ENCODE measurements at places on chromosomes 5 and 9.

- peak; percentile 88 for DNase-seq
Observed at GRCh38 chr5:23208959-23209431, 298.4 kb upstream of the PRDM9 start.

DNA sequence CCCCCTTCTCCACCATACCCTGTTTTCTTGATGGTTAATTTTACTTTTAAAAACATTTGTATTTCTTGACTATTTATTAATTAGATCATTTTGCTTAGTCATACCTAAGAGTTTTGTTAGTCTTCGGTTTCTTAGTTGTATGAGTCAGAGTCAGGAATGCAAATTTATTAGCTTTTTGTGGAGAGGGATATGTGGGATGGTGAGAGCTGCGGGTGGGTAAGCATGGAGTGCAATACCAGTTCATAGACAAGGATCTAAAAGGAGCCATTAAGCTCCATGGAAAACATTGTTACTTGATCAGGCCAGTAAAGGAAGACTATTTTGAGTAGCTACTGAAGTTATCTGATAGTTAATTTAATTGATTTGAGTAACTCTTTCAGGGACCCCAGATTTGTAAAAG is 77.5 kb downstream of the ZSWIM6 start:
- DNase-seq, result no peak

- DNase-seq, result no peak
Observed at GRCh38 chr5:143397302-143398052, 6.0 kb downstream of the NR3C1 start.

DNA sequence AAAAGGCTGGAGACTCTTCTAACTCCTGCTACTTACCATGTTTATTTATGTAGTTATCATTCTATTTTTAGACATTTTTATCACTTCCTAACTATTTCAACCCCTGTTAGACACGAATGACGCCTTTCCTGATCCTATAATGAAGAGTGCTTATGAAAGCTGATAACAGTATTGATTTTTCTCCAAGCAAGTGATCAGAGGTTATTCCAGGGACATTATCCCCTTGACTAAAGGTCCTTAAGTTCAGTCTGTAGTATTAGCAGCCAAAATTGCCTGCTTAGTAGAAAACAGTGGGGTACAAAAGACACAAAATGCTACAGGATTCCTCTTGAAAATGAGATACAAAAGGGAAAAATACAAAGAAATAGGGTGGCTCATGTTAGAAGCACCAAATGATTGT is 235.6 kb downstream of the DNAH5 start:
- no peak for DNase-seq

DNA sequence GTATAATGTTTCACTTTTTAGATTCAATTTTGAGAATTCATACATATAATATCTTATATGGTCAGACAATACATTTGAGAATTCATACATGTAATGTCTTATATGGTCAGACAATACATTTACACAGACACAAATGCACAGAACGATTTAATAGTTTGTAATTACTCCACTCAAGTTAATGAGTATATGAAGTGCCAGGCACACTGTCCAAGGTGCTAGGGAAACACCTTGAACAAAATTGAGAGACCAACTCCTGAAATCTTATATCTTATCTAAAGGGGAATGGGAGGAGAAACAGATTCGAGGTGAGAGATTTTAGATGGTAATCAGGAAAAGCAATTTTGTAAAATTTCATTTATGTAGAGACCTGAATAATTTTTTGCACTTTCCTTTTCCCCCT is 994.7 kb downstream of the CDH12 start:
- DNase-seq, result no peak

GRCh38 chr5:132859889-132860437 is 6.3 kb downstream of the GDF9 start:
- no peak for DNase-seq

GRCh38 chr5:149134778-149135500 is 6.4 kb upstream of the ABLIM3 start:
- no peak for DNase-seq

DNA sequence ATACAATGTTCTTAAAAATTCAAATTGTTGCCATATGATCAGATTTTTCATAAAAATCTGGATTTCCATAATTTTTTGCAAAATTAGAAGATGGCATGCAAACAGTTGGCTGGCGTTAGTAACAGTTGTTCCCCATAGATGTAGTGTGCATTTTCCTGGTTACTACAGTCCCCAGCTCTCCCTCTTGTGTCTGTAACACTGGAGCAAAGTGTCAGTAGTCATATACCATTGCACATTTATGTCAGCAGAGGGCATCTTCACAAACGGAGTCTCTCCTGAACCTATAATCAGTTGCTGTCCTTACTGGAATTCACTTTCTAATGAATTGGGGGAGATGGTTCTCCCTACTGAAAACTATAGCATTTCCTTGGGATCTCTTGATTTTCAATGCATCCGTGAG is 44.7 kb upstream of the DMAC1 start:
- no peak for DNase-seq

DNA sequence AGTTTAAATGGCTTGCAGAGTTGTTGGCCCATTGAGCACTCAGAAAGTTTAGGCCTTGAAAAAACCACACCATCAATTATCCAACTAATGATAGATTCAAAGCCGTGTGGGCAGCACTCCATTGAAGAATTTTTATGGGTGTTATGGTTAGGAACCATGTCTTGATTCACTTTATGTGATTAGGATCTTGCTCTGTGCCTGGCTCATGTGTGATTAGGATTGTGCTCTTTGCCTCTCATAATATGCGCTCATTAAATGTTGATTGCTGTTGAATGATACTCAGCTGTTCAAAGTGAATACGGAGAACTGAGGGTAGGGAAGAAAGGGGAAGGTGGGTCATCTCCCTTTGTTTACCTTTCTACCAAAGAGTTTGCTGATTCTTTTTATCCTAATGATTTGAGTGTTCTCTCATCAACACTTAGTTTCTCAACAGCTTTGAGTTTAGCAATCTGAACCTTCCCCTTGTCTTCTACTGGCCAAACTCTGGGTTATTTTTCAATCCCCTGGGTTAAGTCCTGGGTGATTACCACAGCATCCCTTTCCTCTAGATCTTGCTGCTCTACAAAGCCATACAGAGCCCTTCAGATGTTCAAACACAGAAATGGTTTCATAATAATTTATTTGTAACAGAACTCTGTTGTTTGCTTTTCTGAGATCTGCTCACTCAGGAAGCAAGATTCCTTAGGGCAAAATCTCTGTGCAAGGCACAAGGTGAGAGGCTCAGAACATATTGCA is 668.8 kb upstream of the RGMB start:
- no peak for DNase-seq

GRCh38 chr5:140545606-140546005 is 1.9 kb upstream of the EIF4EBP3 start:
- DNase-seq, result no peak

- DNase-seq, result no peak
Observed at GRCh38 chr9:95533996-95534680, 17.4 kb upstream of the PTCH1 start.

DNA sequence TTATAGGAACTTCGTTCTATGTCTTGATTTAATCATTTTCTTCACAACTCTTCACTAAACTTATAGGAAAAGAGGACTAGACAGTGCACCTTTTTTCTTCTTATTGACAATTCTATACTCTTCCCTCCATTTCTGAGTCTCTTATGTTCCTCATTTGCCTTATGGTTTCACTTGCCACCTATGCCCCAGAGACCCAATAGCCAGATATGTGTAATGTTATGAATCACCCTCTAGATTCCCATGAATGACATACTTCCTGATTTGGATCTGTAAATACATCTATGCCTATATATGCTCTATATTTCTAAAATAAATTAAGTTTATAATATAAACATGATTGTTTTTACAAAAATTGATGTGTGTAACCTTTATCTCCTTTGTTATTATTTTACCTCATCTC is 514.1 kb upstream of the MEF2C start:
- no peak for DNase-seq

DNA sequence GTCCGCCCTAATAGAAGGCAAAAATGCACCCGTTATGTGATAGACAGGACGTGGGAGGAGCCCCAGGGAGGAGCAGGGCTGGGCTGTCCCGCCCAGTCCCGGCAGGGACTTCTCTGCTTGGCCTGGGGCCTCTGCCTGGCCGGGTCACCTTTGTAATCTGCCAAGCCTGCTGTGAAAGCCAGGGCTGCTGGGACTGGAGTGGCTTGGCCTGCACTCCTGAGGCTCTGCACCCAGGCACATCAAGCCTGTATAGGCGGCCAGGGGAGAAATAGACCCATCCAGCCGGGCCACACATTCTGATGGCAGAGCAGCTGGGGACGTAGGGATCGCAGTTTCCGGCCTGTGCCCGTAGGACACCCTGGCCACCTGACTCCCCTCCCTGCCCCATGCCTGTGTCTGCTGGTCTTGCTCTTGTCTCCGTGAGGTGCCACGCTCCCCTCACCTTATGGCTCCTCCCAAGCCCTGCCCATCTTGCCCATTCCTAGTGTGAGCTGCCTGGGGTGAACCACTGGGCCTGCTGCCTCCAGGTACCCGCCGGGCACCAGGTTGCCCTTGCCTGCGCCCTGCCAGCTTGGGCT is 28.1 kb downstream of the DYNC2I2 start:
- DNase-seq, result no peak

DNA sequence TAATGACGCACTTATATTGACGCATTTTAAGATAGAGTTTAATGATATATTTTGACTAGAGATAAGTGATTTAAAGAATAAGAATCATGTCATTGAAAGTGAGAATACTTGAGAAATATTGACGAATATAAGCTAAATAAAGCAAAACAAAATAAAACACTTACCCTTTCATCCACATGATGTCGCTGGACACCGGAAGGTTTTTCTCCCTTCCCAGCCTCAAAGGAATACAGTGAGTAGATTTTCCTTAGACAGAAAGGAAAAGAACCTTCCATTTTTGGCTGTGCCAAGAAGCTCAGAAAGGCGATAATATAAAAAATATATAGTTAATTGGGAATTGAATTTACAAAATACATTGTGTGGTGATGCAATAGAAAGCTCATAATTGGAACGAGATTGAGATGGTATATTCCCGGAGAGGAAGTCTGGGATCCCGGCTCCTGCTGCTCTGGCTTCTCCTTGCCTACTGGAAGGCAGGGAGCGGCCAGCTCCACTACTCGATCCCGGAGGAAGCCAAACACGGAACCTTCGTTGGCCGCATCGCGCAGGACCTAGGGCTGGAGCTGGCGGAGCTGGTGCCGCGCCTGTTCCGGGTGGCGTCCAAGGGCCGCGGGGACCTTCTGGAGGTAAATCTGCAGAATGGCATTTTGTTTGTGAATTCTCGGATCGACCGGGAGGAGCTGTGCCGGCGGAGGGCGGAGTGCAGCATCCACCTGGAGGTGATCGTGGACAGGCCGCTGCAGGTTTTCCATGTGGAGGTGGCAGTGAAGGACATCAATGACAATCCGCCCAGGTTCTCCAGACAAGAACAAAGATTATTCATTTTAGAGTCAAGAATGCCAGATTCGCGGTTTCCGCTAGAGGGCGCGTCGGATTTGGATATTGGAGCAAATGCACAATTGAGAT is at the start of gene PCDHA5:
Gene PCDHA5 (plus strand): TSS at position 239 of the 906 bp plus-strand sequence.
- no peak for DNase-seq

DNA sequence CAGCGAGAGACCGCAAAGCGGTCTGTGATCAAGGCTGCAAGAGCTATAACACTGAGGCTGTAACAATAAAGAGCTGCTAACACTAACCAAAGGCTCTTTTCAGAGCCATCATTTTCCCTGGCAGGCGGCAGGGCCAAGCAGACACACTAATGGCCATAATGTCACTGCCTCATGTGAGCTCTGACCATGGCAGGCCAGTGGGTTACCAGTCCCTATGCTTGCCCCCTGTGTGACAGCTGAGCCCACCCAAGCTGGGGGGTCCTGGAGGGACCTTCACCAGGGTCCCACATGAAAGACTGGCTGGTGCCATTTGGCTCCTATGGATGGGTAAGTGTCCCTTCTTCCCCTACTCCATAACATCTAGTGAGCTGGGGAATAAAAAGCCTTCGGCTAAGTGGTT is 29.6 kb upstream of the TESK1 start:
- no peak for DNase-seq

- DNase-seq, result no peak
Observed at GRCh38 chr5:67680099-67680498, 483.5 kb upstream of the CD180 start.

DNA sequence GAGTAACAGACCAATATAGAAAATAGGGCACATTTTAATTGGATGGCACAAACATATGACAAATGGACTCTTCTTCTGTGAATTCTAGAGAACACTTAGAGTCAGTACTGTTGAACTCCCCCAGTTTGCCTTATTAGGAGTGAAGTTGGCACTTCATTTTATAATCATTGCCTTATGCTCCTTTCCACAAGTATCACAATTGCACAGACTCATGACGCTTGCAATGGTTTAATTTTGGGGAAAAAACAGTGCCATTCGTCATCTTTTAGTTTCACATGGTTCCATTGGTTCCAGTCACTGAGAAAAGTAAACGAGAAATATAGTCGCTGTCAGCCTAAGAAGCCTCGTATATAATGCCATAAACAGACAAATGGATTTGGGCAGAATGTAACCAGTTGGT is 71.2 kb downstream of the LURAP1L start:
- DNase-seq, result no peak

GRCh38 chr9:109428854-109429253 is 69.3 kb downstream of the PTPN3 start:
- no peak for DNase-seq

DNA sequence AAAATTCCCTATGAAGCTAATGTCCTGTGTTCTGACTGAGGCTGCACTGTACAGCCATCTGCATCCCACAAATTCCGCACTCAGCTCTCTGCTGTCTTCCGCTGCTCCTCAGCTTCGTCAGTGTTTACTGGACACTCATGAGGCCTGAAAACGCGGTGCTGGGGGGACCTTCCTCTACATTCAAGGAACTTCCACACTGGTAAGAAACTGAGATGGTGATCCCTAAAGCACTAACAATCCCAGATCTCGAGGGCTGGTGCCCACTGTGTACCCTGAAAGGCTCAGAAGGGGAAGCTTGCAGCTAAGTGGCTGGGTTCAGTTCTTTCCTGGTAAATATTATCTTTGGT is 117.9 kb downstream of the NRG2 start:
- no peak for DNase-seq

DNA sequence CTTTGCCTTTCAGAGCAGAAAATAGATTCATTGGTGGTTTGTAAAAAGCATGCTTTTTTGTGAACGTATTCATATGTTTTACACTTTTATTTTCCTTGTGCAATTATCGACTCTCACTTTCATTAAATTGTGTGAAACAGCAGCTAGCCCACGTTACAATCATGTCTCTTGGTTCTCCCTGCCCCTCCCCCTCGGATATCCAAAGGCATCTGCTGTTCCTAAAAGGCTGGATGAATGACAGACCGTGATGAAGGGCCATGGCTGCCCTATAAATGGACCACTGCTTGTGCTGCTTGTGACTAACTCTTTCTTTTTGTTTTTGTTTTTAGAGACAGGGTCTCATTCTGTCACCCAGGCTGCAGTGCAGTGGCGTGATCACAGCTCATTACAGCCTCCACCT is 17.0 kb upstream of the SEMA4D start:
- no peak for DNase-seq

- no peak for DNase-seq
Observed at GRCh38 chr5:174418809-174419539, 305.4 kb upstream of the MSX2 start.
